ENCODE measurements at places on chromosomes 3 and 15.

DNA sequence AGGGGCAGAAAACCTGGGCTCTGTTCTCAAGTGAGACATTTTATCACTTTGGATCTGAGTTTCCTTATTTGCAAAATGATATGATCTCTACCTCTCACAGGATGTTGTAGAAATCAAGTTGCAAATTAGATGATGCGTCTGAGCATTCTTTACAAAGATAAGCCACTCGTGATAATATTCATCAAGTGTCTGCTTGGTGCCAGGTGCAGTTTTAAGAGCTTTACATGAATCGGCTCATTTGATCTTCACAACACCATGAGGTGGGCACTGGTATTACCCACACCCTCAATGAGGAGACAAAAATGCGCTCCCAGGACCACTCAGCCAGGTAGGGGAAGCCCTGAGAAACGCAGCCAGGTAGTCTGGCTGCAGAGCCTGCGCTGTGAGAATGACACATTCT, 59.1 kb upstream of the CA12 start:
- no peak for DNase-seq

DNA sequence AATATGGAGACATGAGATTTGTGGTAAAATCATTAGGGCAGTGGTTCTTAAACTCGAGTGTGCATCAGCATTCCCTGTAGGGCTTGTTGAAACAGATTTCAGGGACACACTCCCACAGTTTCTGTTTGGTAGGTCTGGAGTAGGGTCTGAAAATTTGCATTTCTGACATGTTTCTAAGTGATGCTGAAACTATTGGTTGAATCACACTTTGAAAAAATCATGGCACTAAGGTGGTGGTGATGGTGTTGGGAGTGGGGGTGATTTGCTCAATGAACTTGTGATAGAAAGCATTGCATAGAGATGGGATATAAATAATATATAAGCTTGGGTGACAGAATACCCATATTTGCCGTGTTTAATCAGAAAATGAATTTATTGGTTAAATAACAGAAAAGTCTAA, 11.3 kb downstream of the MITF start:
- no peak for DNase-seq

DNA sequence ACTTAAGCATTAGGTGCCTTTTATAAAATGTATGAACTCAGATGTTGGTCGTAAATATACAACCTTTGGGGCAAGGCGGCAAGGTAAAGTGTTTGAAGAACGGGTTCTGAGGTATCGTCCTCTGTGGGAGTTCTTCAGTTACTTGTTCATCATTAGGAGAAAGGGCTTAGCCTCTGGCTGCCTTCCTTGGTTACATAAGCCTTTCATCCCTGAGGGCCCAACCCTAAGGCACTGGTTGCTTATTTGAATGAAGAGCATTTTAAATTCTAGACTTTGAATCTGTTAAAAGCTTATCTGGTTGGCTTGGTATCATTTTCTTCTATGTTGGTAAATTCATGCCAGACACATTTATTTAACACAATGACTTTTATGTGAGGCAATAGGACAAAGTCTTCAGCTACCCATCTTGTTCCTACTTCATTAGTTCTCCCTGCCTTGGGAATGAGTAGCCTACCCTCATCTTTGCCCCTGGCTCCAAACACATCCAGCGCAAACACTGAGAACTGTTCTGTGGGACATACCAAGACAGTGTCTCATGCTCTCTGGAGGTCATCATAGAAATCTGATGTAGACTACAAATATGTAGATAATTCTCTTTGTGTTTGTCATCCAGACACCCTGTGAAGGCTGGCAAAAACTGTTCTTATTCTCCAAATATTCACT, 12.4 kb upstream of the CCDC80 start:
- no peak for DNase-seq

DNA sequence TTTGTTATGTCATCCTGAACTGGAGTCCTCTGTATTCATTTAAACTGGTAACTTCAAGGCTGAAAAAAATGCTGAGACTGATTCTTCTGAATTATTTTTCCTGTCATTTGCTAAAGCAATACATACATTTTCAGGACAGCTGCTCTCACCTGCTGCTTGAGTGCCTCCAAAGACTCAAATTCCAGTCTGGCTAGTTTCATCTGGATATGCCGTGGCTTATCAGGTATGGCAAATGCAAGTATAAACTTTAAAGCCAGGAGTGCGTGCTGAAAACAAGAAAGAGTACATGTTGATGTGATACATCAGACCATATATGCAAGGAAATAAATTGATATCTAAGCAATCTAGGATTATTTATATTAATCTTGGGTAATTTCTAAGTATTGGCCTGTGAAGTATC, 146.1 kb downstream of the SNRK start:
- DNase-seq, result no peak

DNA sequence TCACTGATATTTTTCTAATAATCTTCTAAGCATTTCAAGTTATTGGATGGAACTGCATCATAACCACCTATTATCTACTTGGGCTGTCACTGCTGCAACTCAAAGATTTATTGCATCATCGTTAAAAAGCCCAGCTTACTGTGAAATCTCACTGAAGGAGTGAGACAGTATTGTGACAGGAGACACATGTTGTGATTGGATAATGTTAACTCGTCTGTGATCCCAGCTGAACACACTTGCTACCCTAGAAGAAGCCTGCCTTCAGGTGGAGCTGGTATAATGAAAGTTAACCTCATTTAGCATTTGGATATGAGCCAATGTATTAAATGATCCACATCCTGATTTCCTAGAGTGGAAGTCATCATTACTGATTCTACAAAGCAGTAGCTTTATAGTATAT, 138.1 kb downstream of the MAP2K5 start:
- no peak for DNase-seq

DNA sequence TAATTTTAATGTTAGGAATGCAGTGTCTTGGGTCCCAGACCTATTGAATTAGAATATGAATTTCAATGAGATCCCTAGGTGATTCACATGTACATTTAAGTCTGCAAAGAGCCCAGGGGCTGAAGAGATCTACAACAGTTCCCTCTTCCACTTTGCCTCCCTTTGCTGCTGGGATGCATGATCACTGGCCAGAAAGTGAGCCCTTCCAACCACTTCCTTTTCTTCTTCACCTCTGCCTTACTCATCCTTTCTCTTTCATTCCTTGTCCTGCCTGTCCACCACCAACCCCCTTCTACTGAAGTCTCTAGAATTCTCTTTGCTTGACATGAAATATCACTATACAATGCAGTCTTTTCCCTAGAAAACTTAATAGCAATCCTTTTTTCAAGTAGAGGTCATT, 222.4 kb upstream of the LRIG1 start:
- no peak for DNase-seq

GRCh38 chr3:151740581-151740980, 6.9 kb downstream of the AADACL2 start:
- DNase-seq, result no peak

- no peak for DNase-seq
Measured at GRCh38 chr3:46889381-46890110, 12.0 kb downstream of the PTH1R start.

DNA sequence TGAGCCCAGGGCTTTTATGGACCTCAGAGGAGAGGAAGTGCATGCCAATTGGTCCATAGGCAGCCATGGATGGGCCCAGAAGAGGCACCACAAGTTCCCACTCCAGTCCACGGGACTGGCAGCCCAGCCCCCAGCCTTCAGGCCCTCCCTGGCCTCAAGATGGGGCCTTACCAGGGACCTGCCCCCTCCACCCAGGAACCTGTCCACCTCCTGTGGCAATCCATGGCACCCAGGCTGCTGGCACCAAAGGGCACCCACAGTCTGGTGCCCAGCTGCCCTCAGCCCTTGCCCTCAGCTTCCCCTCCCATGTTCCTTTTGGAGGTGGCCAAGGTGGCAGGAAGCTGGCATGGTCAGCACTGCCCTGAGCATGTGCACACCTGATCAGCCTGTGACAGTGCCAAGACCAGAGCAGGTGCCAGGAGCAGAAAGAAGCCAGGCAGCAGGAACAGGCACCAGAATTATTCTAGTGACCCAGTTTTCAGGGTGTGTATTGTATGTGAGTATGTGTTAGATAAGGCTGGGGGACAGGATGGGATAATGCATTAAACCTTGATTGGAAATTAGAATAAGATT, 415.0 kb downstream of the NTRK3 start:
- no peak for DNase-seq

- no peak for DNase-seq
Measured at GRCh38 chr15:65326117-65326526, 21.6 kb downstream of the RNU5B-1 start.

DNA sequence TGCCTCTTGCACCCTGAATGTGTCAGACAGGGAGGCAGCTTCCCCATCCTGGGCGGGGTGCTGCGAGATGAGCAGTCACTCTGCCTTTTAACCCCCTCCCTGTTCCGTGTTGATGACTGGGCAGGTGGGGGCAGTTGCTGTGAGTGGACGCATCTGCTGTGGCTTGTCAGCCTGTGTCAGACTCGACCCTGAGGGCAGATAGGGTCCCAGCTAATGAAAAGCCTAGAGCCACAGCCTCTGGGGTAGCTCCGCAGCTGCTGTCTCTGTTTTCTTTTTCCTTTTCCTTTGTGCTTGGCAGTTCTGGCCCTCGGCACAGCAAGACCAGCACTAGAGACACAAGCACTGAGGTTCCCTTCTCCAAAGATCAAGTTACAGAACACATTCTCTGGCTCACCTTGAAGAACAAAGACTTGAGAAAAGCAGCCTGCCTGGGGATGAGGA, 43.0 kb upstream of the GLCE start:
- DNase-seq, result no peak

DNA sequence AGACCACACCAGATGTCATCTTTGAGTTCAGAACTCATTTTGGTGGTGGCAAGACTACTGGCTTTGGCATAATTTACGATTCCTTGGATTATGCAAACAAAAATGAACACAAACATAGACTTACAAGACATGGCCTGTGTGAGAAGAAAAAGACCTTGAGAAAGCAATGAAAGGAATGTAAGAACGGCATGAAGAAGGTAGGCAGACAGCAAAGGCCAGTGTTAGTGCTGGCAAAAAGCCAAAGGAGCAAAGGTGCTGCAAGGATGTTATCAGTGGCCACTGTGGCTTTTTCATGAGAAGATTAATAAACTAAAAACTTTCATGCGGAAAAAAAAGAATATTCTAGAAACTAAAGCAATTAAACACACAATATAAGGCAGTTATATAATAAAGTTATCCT, 21.9 kb downstream of the AAGAB start:
- DNase-seq, result no peak

- no peak for DNase-seq
Measured at GRCh38 chr3:189631409-189631808, 220 bp downstream of the TP63 start.

- DNase-seq, result peak; percentile 36
Measured at GRCh38 chr3:150703299-150703755, 393 bp downstream of the ERICH6 start.

GRCh38 chr3:128679338-128679737, 28.7 kb upstream of the RPN1 start:
- DNase-seq, result no peak

DNA sequence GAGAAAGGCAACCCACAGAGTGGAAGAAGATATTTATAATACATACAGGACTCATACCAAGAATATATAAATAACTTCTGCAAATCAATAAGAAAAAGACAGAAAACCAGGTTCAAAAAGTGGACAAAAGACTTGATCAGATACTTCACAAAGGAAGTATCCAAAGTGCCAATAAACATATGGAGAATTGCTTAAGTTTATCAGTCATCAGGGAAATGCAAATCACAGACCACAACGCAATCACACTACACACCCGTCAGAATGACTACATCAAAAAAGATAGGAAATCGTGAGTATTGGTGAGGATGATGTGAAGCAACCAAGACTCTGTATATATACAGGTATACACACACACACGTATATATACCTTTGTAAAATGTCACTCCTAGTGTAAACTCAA, 180.6 kb downstream of the FAM43A start:
- no peak for DNase-seq

- DNase-seq, result no peak
Measured at GRCh38 chr3:14001136-14001535, 121.3 kb upstream of the WNT7A start.

DNA sequence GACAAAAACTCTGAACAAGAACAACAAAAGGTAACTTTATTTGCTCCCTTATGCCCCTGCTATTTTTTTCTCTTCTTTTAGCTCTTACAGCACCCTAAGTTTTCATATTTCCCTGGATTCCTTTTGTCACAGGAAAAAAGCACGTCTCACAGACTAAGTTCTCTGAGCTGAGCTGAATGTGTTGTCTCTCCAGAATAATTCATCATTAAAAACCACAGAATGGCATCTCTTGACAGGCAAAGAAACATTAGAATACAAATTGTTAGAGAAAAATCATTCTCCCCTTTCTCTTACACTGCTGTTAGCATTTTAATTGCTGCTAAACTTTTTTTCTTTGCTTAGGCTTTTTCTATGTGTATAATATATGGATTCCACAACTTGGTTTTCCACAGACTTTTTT, 48.7 kb upstream of the SECISBP2L start:
- no peak for DNase-seq

All from activated naive CD4-positive, alpha-beta T cell treated with anti-CD3 and anti-CD28 coated beads, Interleukin-2, amount 50 U/mL, for 16 hours (primary cell).